Activated T-cell treated with anti-CD3 and anti-CD28 coated beads for 4 hours (primary cell): ENCODE measurements at places on chromosomes 7 and 10.

GRCh38 chr10:29588629-29589421 lies 45.9 kb downstream of the SVIL start:
- no peak for DNase-seq

- no peak for DNase-seq
These were observed 33.2 kb upstream of the MKRN1 start for GRCh38 chr7:140512317-140513000.

DNA sequence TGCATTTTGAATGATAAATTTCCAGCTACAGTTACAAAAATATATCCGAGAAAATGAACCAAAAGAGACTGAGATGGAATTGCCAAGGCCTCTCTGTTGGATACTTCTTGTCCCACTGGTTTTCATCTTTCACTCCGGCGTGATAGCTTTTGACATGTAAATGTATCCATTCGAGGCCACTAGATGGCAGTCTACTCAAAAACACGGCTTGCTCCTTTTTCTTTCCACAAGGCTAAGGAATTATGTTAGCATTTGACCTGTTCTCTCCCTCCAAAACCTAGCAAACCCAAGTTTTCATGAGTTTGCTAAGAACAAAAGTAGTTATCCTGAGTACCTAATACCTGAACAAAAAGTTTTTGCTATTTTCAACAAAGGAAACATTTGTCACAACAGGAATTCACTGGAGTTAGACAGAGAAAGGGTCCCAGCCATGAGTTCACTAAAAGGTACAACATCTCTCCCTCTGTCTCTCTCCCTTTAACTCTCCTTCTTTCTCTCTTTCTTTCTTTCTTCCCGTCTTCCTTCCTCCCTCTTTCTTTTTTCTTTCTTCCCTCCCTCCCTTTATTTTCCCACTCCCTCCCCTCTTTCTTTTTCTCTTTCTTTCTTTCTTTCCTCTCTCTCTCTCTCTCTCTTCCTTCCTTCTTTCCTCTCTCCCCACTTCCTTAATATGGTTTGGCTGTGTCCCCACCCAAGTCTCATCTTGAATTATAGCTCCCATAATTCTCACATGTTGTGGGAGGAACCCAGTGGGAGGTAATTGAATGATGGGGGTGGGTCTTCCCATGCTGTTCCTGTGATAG lies 207.9 kb upstream of the MYO3A start:
- DNase-seq, result peak; percentile 9

- no peak for DNase-seq
These were observed 481.1 kb downstream of the SEMA3D start for GRCh38 chr7:84705706-84706105.

DNA sequence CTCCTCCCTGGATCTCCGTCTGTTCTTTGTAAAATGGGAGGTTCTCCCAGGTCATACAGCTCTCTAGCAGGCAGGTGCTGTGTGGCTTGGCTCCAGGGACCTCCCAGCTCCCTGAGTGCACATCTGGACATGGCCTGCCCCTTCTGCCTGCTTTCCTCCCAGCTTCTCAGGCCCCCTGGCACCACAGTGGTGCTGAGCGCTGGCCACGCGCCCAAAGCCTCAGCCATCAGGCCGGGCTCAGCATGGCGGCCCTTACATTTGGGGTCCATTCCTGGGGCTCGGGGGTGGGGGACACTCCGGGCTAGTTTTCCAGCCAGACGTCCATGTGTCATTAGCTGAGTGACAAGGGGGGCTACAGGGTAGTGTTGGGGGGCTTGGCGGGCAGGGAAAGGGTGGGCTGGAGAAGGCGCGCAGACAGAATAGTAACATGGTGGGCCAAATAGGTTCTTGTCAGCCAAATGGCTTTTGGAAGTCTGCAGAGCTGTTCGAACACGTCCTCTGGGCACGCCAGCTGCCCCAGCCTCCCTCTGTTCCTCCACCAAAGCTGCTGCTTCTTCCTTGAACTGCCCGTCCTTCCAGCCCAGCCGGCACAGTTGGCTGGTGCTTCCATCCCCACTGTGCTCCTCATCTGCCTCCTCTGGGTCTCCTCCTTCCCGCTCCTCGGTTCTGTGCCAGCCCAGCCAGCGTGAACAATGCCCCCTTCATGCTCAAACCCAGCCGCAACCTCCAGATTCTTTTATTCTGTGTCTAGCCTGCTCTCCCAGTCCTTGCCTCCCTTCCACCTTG lies 65.9 kb downstream of the GOLGA7B start:
- no peak for DNase-seq

DNA sequence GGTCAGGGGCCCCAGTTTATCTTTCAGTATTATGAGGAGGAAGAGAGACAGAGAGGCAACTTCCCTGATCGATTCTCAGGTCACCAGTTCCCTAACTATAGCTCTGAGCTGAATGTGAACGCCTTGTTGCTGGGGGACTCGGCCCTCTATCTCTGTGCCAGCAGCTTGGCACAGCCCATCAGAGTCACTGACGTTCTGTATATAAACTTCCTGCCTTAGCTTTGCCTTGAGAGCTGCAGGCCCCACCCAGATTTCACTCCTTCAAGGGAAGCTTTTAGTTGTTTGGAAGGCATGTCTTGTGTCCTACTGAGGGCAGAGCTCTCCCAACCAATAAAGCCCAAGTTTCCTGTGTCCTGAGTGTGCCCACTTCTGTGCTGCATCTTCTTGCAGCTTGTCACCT lies 242.5 kb upstream of the PRSS58 start:
- DNase-seq, result no peak

GRCh38 chr7:22846961-22847360 lies 24.3 kb upstream of the TOMM7 start:
- no peak for DNase-seq

DNA sequence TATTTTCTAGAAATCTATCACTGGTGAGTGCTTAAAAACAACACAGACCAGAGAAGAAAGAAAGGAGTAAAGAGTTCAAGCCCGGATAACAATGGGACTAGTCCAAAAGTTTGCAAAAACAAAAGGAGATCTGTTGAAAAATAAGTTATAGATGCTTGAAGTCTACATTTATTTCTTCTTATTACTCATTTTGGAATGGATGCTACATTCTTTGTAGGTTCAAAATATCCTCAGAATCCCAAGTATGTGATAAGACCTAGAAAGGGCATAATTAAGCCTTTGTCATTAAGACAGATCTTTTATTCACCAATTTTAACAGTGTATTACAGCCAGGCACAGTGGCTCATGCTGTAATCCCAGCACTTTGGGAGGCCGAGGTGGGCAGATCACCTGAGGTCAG lies 42.7 kb upstream of the ITGB8 start:
- no peak for DNase-seq

GRCh38 chr10:59812519-59813122 lies 59.4 kb upstream of the MRLN start:
- DNase-seq, result no peak

- no peak for DNase-seq
These were observed 537.1 kb upstream of the POM121L12 start for GRCh38 chr7:52498366-52498765.

DNA sequence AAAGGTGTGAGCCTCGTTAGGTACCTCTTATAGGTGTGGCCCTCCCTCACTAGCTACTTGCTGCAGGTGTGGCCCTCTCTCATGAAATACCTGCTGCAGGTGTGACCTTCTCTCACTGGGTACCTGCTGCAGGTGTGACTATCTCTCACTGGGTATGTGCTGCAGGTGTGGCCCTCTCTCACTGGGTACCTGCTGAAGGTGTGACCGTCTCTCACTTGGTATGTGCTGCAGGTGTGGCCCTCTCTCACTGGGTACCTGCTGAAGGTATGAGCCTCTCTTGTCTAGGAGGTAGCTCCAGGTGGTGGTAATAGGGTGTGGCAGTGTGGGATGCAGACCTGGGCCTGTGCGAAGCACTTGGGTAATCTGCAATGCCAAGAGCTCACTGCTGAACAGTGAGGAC lies 170.7 kb upstream of the PLPP4 start:
- no peak for DNase-seq

GRCh38 chr10:131848741-131849590 lies 51.8 kb upstream of the PPP2R2D start:
- no peak for DNase-seq

DNA sequence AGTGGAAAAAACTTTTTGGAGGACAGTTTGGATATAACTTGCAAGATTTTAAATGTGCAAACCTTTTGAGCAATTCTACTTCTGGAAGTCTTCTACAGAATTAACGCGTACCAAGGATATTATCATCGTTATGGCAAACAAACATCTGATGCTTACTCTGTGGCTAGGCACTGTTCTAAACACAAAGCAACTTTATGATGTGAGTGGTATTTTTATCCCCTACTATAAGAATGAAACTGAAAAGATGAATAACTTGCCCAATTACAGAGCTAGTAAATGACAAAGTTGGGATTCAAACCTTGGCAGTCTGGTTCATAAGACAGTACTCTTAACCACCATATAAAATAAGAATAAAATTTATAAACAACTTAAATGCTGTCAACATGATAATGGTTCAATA lies 15.8 kb downstream of the ASZ1 start:
- DNase-seq, result no peak
